ENCODE measurements at places on chromosomes 3 and 15.

GRCh38 chr15:73455876-73456275, 12.9 kb downstream of the REC114 start:
- no peak for DNase-seq

DNA sequence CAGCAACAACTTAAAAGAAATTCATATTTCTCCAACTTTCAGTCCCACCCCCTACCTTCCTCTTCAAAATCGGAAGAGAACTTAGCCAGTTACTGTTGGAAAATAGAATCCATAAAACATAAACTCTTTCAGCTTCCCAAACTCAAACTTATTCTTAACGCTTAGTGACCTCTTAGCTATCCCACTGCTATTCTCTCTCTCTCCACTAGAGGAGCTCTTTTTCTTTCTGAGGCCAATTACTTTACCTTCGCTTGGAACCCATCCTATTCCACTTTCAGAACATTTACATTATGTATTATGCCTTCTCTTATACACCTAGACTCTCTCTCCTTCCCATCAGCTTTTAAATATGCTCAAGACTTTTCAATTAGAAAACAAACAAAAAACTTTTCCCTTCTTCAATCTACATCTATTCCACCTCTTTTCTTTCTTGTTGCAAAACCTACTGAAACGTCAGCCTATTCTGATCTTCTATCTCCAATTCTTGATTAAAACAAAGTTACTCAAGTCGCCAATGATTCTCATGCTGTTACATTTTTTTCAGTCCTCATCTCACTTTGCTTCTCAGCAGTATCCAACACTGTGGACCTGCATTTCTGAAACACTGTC, 13.4 kb upstream of the GHSR start:
- no peak for DNase-seq

DNA sequence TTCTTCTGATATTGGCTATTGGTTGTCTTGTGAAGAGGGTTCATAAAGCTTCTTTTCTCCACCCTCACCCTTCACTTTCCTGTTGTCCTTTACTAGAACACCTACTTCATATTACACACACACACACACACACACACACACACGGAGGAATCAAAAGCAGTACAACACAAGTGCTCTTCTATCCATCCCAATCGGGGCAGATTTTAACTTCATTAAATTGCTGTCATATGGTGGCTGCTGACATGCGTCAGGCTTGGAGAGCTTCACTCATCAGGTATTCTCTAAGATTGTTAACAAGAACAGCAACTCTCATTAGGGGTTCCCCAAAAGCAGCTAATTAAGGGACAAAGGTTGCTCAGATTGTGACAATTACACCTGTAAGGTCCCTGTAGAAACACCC, 239.1 kb upstream of the MEIS2 start:
- no peak for DNase-seq

- DNase-seq = no peak
These were observed 1.1 kb downstream of the TMEM158 start for GRCh38 chr3:45224824-45225464.

- peak; percentile 16 for DNase-seq
These were observed 61.0 kb downstream of the IQSEC1 start for GRCh38 chr3:13012221-13012691.

- no peak for DNase-seq
These were observed 24.5 kb downstream of the MB21D2 start for GRCh38 chr3:192892981-192893700.

DNA sequence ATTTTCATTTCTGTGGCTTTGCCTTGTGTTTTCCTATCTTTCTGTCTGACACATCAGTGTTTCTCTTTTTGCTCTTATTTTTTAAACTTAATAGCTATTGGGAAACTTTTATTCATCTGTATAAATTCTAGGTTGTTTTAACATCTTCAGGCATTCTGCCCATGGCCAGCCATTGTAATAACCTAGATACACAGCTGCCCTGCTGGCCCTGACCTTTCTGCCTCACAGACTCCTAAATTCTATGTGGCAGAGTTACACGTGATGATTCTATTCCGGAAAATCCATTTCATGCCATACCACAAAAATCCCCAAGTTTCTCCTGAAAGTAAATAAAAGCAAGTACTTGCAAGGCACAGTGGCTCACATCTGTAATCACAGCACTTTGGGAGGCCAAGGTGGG, 150.1 kb downstream of the UACA start:
- DNase-seq = no peak

DNA sequence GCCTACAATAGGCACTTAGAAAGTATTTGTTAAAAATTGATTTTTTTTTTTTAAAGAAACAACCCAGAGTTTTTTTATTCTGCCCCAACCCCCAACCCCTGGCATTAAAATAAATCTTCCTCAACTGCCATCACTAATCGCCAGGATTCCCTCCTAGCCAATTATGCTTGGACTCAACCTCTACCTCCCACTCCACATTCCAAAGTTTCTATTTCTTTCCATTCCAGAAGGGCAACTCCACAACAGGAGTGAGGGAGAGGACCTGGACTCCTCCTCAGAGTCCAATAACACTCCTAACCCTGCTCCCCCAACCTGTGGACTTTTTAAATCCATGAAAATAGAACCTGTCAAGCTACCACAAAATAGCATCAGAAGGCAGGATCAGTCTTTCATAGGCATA, 99.4 kb downstream of the ADAMTS9 start:
- no peak for DNase-seq

DNA sequence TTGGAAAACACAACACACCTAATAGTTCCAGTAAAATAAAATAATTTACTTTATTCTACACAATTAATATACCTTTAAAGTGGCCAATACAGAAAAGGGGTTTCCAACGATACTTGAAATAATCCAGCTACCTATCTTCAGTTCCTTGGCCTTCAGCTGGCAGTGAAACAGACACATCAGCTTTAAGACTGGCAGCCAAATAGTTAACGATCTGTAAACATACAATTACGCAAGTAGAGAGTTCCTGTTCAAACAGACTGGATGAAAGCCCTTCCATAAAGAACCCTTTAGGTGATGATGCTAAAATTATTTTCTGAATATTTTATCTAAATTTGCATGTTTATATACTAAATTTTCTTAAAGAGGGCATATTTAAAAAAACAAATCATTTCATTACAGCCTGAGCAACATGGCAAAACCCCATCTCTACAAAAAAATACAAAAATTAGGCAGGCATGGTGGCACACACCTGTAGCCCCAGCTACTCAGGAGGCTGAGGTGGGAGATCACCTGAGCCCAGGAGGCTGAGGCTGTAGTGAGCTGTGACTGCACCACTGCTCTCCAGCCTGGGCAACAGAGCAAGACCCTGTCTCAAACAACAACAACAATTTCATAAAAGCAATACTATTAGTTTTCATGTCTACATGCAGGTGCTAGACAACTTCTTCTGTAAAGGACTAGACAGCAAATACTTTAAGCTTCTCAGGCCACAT, 12.9 kb downstream of the DYNC1LI1 start:
- no peak for DNase-seq

DNA sequence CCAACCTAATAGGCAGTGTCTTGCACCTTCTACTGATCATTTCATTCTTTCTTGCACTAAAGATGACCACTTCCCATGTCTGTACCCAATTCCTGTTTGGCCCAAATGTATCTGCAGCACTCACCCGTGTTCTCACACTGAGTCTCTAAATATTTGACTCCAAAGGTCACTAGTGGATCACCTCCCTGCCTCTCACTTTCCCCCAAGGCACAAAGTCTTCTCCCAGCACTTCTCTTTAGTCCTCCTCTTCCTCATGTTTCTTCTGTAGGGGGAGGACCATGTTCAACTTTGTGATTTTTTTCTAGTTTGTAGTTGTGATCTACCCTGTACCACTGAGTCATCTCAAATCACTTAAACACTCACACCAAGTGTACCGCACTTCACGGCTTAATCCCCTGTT, 13.9 kb downstream of the NR1I2 start:
- no peak for DNase-seq

DNA sequence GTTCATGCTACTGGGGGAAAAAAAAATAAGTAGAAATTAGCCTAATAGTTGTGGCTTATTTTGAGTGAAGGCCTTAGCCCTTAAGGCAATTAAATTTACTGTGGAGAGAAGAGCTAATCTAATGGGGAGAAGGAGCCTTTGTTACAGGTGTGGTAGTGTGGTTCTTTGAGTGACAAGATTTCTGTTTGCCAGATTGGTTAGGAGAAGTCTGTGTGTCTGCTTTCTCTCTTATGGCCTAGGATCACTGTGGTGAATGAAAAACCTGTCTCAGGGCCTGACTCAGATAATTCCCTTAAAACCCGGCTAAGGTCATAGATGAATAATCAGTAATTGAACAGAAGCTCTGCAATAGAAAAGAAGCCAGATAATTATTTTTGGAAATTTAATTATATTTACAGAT, 27.0 kb downstream of the OPA1 start:
- DNase-seq = no peak
